H7 (cell line): ENCODE measurements at places on chromosomes 2 and 18. TPM values are rescaled to one million over a fixed set of nuclear protein-coding genes. Genes with fewer than 3 reads are reported as not detected.

Gene SCLY
- total RNA-seq, result 50.6 and 53.0 TPM in 2 replicates

Gene NAT8
- total RNA-seq, result not detected in 2 replicates

Gene VIL1
- 0.07 and 3.0 TPM in 2 replicates for total RNA-seq

Gene RAMP1
- 0.17 and 0.78 TPM in 2 replicates for total RNA-seq

Gene EIF5B
- 10.2 and 23.8 TPM in 2 replicates for total RNA-seq

Gene RGPD3
- total RNA-seq, result 0.17 and 0.18 TPM in 2 replicates

Gene ITPRIPL1
- total RNA-seq, result 8.8 and 9.0 TPM in 2 replicates

Gene SIX2
- total RNA-seq, result 0.07 and 0.80 TPM in 2 replicates

Gene CCDC148
- 0.07 and 0.48 TPM in 2 replicates for total RNA-seq

Gene RUFY4
- not detected in 2 replicates for total RNA-seq

Gene FBXO15
- 0.55 and 1.5 TPM in 2 replicates for total RNA-seq

Gene SERPINB12
- not detected in 2 replicates for total RNA-seq

Gene CCDC121
- 2.3 and 3.1 TPM in 2 replicates for total RNA-seq

Gene DCTN1
- total RNA-seq, result 100 and 105 TPM in 2 replicates

Gene TMEM178A
- 7.1 and 8.1 TPM in 2 replicates for total RNA-seq

Gene LIMS4
- total RNA-seq, result 0.07 TPM in 1 of 2 replicates, not detected in the other

Gene NTSR2
- total RNA-seq, result not detected in 2 replicates

Gene ANO7
- total RNA-seq, result 2.0 and 4.0 TPM in 2 replicates

Gene CABLES1
- 9.6 and 22.5 TPM in 2 replicates for total RNA-seq

Gene LYG1
- 0.14 and 0.22 TPM in 2 replicates for total RNA-seq

Gene ST3GAL5
- 2.1 and 3.4 TPM in 2 replicates for total RNA-seq

Gene DOK6
- 0.45 and 2.5 TPM in 2 replicates for total RNA-seq

Gene GKN2
- total RNA-seq, result not detected in 2 replicates
